Activated CD4-positive, CD25-positive, alpha-beta regulatory T cell treated with anti-CD3 and anti-CD28 coated beads, Interleukin-2, amount 50 U/mL, for 72 hours (primary cell): ENCODE measurements at places on chromosomes 3 and 15.

- DNase-seq, result no peak
Observed at GRCh38 chr3:5198986-5199731, 11.7 kb downstream of the EDEM1 start.

DNA sequence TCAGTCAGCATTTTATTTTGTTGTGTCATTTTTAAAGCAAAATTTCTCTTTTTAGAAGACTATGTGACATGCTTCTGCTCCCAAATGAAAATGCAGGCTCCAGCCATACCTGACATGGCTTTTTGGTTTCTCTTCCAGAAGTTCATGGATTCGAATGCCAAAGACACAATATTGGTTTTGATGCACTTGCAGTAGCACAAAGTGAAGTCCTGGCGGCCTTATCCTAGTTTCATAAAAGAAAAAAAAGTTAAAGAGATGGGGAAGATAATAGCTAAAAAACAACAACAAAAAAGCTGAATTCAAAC is 62.7 kb downstream of the NR2F2 start:
- DNase-seq, result no peak

DNA sequence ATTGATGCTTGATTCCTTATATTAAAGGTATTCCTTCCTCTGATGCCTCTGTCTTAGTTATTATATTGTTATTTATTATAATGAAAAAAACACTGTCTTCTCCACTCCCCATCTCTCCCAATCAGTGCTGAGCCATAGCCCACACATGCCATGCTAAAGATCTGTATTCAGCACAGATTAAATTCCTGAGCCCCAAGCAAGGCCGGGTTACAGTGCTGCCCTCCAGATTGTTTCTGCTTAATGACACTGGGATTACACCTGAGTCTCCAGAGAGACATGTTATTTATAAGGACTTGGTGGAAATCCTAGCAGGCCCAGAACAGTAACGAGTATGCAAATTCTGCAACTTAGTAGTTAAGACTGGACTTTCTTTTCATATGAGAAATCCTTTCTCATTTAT is 305.9 kb upstream of the UMPS start:
- no peak for DNase-seq

DNA sequence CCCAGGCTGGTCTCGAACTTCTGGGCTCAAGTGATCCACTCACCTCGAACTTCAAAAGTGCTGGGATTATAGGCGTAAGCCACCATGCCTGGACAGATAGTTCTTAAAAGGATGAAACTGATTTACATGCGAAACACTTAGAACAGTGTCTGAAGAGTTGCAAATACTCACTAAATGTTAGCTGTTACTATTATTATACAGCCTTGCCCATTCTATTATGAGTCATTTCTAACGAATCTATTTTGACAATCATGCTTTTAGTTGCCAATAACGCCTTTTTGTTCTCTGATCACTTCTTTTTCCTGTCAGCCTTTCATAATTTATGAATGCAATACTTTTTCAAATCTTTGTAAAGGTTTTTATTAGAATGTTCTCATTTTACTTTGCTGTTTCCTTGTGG is 112.7 kb downstream of the SNRK start:
- DNase-seq, result no peak

- DNase-seq, result no peak
Observed at GRCh38 chr3:113151461-113152031, 59.8 kb upstream of the BOC start.

DNA sequence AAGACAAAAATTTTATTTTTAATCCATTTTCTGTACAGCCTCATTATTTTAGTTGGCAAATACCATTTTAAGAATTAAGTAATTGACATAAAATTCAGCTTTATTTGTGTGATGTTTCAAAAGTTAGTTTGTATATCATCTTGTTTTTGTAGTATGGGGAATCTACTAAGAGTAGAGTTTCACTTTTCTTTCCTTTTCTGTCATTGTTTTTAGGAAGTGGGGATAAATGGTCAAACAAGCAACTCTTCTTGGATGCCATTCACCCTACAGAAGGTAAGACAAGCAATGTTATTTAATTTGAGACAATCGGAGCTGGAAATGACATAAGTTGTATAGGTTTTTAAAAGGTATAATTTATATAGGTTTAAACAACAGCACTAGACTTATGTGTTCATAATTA is 268.3 kb downstream of the BBX start:
- no peak for DNase-seq

- no peak for DNase-seq
Observed at GRCh38 chr3:42743204-42743995, 29.7 kb downstream of the CCDC13 start.

- DNase-seq, result no peak
Observed at GRCh38 chr3:172362583-172362982, 85.7 kb downstream of the GHSR start.

DNA sequence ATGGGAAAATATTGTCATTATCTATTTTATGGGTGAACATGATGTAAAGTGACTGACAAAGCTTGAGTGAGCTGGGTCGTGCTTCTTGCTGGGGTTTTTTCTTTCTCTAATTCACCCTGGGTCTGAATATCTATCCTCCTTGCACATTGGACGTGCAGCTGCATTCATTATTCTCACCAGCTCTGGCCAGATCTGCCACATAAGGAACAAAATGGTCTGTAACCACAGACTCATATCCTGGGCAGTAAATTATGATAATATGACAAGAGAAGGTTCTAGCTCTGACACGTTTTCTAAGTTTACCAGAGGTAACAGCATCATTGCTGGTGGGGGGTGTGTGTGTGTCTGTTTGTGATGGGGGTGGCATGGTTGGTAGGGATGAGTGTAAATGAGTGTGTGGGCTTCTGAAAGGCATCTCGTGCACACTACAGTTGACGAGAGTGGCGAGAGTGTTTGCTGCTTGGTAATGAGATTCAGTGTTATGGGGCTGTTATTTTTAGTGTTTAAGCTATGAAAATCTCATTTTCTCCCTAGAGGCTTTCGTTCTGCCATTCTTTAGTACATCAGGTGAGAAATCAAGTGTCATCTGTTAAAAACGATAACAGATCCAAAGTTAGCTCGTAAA is 418.4 kb downstream of the PDCD6IP start:
- no peak for DNase-seq

DNA sequence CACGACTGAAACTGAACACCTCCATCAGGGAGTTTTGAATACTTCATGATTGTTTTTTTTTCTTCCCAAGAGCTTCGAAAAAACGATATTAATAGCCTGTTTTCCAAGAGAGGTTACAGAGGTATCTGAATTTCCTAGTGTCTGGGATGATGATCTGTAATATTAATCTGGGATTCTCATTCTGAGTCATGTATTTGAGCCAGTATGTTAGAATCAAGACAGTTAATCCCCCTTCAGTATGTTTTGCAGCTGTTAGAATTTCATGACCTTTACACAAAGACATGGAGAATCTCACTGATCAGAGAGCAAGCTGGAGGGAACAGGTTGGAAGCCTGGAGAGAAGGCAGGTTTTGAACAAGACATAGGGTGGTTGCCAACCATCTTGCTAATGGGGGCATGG is 234.5 kb upstream of the GAP43 start:
- DNase-seq, result no peak

GRCh38 chr15:96412906-96413231 is 82.4 kb downstream of the NR2F2 start:
- DNase-seq, result no peak

DNA sequence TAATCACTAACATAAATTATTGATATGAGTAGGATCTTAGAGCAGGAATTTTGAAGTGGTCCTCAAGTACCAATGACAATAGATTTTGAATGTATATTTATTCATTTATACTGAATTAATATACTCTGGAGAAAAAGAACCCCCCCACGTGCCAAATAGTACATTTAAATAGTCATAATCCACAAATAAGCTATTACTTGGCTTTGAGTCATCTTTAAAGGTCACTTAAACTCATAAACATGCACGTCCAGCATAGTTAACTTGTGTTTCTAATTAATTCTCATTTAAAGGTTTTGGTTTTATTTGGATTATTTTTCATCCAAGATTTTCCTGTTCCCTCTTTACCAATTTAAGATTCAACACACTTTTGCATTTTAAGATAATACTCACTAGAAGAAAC is 35.1 kb downstream of the FGF7 start:
- no peak for DNase-seq

GRCh38 chr3:172974969-172975368 is 166.1 kb downstream of the SPATA16 start:
- no peak for DNase-seq

GRCh38 chr15:25727116-25727515 is 136.0 kb downstream of the ATP10A start:
- DNase-seq, result no peak

DNA sequence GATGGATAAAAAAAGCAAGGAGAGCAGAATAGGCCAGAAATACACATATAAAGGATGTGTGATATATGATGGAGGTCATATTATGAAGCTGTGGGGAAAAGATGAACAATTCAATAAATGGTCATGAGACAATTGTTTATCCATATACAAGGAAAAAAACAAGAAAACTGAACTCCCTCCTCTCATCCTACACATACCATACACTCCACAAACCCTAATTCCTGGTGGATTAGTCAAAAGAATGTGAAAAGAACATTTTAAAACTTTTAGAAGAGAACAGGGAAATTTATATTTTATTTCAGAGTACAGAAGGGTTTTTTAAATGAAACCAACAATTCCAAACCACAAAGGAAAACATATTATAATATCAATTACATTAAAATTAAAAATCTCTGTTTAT is 34.5 kb upstream of the NR2E3 start:
- DNase-seq, result no peak

- DNase-seq, result peak; percentile 64
Observed at GRCh38 chr15:81296673-81297072, 27.3 kb downstream of the STARD5 start.

- DNase-seq, result no peak
Observed at GRCh38 chr3:53199834-53200233, 38.8 kb downstream of the PRKCD start.

GRCh38 chr3:25618028-25618427 is 46.7 kb downstream of the TOP2B start:
- DNase-seq, result no peak

GRCh38 chr3:76199382-76199781 is 414.0 kb upstream of the ZNF717 start:
- no peak for DNase-seq

DNA sequence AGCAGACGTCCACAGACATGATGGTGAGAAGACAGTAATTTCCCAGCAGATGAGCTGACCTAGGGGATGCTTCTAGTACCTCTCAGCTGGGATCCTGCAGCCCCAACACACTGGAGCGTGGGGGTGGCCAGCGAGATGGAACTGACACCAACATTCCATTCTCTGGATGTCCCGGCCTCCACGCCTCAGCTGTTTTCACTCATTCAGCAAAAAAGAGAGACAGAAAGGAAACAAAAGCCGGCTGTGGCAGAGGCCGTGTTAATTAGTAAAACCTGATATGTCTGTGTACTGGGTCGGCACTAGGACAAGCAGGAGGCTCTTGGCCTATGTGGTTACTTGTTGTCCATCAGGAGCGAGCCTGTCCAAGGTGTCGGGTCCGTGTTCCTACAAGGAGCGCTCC is 82.6 kb upstream of the MYZAP start:
- DNase-seq, result no peak

- no peak for DNase-seq
Observed at GRCh38 chr3:157819270-157820156, 286.7 kb downstream of the SHOX2 start.

DNA sequence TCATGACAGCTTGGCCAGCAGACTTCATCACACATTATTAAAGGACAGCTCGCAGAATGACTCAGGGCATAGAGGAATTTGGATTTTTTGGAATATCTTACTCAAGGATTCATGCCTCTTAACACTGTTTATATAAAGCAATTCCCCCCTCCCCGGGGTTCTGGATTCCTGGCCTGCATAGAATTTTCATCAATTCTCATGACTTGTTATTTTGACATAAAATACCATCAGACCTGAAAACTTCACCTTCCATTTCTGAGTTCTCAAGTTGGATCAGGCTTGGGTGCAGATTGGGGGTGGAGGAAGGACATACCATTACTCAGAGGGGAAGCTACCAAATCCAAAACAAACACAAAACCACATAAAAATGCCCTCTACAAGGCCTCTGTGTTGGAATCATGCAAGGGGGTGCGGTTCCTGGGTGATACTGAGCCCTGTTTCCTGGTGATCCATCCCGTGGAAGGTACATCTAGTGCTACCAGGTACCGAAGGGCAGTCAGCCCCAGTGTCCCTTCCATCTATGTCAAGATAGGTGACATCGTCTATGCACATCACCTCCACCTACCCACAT is 95.3 kb downstream of the DAPK2 start:
- DNase-seq, result no peak

DNA sequence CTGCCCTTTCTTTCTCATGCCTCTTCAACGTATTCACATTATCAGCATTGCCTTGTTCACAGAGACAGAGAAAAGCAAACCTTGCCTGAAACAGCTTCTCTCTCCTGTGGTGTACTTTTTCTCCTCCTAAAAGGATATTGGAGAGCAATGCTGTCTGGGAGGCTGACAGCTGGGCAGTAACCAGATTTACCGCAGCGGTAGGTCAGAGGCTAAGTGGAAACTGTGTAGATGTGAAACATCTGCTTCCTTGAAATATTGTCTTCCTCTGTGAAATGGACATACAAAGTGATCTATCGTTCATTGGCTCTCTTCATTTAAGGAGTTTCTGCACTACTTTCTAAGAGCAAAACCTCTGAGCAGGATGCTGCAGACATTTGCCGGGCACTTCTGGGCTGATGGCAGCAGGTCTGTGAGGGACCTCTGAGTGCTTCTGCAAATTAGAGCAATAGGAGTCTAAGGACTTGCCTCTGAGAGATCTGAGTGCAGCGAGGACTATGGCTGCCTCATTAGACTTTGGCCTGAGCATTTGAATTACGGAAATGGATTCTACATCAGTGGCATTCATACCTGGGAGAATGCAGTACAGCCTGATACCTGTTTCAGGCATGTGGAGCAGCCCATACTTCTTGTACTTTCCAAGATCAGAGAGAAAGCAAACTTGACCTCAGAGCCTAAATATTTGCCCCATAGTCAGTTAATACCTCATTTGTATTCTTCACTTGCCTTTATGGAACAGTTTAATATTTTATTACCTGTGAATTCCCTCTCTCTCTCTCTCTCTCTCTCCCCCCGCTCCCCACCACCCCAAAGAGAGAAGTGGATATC is 260.5 kb upstream of the TPRG1 start:
- DNase-seq, result no peak

GRCh38 chr3:195268576-195269309 is 2.2 kb downstream of the XXYLT1 start:
- no peak for DNase-seq

- DNase-seq, result no peak
Observed at GRCh38 chr3:65733459-65733858, 305.3 kb downstream of the MAGI1 start.

GRCh38 chr15:70792171-70792573 is 28.8 kb upstream of the UACA start:
- no peak for DNase-seq

- no peak for DNase-seq
Observed at GRCh38 chr3:130627143-130627855, 110.3 kb downstream of the COL6A6 start.
